ENCODE measurements at places on chromosomes 4 and X.

GRCh38 chr4:169115144-169115896, 105.3 kb upstream of the CBR4 start:
- DNase-seq = no peak

DNA sequence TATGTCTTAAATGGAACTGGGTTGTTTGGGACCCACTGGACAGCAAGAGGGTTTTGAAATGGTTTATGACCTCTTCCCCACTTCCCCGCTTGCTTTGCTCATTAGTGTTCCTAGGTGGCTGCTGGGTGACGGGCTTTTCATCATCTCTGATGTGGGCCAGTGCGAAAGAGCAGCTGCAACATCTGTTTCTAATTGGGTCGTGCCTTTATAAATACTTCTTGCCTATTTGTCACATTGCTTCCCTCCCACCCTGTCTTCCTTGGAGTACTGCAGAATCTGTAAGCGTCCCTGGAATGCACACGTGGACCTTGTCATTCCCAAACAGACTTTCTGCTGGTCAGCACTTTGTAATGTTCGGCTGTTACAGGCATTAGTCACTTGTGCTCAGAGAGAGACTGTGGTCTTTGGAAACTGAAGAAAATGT, 35.2 kb downstream of the SEPTIN11 start:
- no peak for DNase-seq

GRCh38 chrX:10983526-10983925, 127.6 kb upstream of the HCCS start:
- no peak for DNase-seq

DNA sequence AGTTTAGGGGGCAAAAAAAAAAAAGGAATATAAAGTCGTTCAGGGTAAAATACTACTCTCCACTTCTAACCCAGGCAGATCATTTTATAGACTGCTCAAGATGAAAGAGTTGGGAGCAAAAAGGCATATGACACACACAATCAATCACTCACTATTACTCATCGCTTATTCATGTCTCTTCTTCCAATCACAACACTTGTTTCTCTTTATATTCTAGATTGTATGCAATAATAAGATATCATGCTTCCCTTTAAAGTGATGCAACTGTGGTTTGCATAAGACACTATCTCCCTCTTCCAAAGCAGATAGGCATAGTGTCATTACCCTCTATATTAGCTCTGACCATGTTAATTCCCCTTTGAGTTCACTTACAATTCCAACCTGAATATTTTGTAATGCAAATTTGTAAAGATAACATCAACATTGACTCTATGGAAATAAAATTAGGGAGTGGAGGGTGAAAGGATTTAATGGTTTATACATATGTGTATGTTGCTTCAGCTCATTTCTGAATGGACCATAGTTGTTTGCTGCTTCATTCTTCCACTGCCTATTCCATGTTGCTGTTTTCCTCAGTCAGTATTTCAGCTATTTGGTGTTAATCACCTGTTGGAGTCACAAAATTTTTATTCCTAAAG, 154.9 kb upstream of the EPHA5 start:
- no peak for DNase-seq

DNA sequence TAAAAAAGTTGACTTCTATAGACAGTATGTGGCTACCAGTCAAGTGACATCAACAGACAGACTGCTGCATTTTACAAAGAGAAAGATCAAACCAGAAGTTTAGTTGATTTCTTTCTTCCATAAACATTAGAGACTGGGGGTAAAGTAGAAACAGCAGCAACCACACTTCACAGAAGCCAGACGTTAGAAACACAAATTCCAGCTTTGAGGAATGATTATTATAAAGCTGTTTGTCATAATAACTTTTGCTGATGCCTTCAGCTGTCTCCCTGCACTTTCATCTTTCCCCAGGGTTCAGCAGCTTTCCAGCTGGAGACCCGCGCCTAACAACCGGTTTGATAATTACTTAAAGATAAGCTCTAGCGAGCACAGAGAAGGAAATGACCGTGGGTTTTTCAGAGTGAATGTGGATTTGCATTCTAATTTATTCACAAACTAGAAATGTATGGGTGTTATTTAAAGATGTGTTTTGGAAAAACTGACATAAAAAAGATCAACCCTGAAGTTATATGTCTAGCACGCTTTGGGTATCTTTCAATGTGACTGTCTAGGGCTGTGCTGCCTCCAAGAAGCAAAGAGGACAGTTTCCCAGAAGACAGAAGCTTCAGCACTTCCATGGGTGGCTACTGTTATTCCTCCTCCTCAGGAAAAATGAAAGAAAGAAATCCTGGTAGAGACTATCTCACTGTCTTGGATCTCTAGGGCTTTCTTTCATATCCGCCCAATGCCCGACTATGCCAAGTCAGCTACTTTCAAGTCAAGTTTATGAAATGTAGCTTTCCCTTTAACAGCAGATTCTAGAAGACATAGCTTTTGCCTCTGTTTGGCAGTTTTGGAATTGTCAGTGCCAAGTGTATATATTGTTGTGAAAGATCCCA, 15.0 kb upstream of the ENAM start:
- DNase-seq = no peak

GRCh38 chr4:1499465-1499864, 93.2 kb upstream of the NKX1-1 start:
- DNase-seq = no peak

DNA sequence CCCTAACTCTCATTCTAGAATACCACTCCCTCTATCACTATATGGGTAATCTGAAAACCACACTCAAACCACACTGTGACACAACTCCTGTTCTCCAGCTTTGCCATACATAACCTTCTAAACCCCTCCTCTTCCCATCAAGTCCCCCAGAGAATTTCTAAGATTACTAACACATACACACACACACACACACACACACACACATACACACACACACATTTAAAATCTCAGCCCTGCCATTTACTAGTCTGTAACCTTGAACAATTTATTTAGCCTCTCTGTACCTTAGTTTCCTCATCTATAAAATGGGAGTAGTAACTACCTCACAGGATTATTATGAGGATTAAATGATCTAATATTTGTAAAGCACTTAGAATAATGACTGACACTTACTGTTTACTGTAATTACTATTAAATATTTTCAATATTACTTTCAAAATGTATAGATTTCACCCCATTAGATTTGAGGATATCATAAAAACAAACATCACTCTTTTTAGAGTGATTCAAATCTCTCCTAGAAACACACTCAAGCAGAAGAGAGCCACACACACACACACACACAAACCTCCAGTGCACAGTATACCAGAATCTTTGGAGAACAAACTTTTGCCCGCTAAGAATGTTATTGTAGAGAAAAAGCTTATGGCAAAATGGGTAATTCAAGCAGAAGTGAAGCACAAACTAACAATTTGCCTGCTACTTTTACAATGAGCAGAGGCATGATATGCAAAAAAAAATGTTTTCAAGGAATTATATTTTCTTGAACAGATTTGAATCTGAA, 3.8 kb downstream of the ANKRD50 start:
- DNase-seq = no peak

GRCh38 chr4:78179196-78179595, 122.1 kb downstream of the FRAS1 start:
- no peak for DNase-seq

- no peak for DNase-seq
These were observed 179.9 kb downstream of the GABRG1 start for GRCh38 chr4:45944000-45944399.

- no peak for DNase-seq
These were observed 4.7 kb downstream of the STOX2 start for GRCh38 chr4:183909801-183910200.

DNA sequence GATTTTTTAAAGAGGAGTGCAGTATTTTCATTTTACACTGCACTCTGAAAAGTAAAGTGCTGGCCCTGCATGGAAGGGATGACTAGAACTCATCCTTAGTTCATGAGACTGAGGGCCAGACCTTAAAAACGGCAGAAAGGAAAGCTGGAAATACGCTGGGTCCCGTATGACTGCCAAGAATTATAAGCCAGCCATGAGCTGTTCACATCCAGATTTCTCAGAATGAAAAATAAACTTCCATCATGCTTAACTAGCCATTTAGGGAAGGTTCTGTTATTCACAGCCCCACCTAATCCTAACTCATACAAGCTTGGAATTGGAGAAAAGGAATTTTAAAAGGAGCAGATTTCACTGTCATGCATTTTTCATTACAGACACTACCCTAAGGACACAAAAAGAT, 894.4 kb downstream of the FAT4 start:
- DNase-seq = no peak

- no peak for DNase-seq
These were observed 1.7 kb upstream of the IL3RA start for GRCh38 chrX:1334854-1335253.

DNA sequence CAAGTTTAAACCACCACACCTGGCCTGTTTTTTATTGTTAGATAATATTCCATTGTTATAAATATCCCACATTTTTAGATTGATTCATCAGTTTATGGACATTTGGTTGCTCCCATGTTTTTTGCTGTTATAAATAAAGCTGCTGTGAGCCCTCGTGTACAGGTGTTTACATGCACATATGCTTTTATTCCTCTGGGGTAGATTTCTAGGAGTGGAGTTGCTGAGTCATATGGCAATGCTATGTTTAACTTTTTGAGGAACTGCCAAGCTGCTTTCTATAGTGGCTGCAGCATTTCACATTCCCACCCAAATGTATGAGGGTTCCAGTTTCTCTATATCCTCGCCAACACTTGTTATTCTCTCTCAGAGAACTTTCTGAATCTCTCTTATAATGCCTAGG, 90.5 kb downstream of the TBL1X start:
- no peak for DNase-seq

DNA sequence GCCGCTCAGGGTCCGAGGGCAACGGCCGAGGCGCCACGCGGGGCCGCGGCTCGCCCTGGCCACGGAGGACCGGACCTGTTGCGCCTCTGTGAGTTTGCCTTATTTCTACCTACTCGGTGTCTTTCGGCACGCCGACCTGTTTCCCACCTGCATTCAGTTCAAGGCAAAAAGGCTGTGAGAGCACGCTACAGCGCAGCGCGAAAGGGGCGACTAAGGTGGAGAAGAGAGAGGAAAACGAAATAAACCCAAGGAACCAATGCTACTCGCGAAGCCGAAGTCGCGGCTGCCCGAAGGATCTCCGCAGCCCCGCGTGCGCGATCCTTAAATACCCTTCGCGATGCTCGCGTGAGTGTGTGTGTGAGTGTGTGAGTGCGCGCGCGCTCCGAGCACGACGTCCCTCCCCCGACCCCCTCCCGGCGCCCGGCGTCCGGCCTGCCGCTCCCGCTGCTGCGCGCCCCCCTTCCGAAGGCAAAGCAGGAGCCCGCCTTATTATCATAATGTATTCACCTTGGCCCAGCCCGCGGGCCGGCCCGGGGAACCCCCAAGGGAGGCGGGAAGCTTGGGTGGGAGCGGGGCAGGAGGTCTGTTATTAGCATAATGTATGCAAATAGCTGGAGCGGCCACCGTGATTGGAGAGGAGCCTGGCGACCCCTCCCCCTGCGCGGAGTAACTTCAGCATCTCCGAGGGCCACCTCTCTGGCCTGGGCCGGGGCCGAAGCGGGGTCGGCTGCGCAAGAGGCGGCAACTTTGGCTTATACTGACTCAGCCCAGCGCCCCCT, at the start of gene COL25A1:
TSS of gene COL25A1 (minus strand) at position 298 of the 779 bp plus-strand sequence.
- DNase-seq = peak; percentile 49

GRCh38 chr4:4857809-4858508, 1.5 kb upstream of the MSX1 start:
- DNase-seq = no peak

GRCh38 chr4:141503260-141503659, 133.1 kb upstream of the IL15 start:
- no peak for DNase-seq

- no peak for DNase-seq
These were observed 67.1 kb upstream of the GUCY1A1 start for GRCh38 chr4:155599596-155599995.

GRCh38 chr4:3340700-3341083, 47.9 kb downstream of the RGS12 start:
- peak; percentile 2 for DNase-seq

DNA sequence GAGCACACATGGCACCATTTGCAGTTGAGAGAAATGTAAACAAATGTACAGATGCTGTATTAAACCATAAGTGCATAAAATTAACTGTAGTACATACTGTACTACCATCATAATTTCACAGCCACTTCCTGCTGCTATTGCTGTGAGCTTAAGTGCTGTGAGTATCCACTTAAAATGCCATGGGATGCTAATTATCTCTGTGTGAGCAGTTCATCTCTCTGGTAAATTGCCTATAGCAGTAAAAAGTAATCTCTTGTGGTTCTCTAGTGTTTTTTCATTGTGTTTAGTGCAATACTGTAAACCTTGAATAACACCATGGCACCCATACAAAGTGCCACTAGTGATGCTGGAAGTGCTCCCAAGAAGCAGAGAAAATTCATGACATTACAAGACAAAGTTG, 9.9 kb upstream of the SCOC start:
- DNase-seq = peak; percentile 88

DNA sequence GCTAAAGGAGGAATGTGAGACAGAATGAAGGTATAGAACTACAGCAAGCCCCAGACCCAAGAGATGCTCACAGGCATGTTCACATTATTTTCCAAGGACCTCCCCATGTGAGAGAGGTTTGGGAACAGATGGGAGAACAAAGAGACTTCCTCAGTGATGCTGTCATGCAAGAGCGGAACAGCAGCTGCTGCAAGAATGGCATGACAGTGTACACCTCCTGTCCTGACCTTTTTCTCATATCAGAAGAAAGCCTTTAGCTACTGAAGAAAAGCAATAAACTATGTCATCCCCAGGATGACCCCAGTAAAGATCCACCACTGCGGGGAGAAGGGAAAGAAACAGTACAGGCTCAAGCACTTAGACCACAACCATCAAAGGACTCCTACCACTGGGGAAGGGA, 7.2 kb downstream of the PRDM5 start:
- DNase-seq = no peak

DNA sequence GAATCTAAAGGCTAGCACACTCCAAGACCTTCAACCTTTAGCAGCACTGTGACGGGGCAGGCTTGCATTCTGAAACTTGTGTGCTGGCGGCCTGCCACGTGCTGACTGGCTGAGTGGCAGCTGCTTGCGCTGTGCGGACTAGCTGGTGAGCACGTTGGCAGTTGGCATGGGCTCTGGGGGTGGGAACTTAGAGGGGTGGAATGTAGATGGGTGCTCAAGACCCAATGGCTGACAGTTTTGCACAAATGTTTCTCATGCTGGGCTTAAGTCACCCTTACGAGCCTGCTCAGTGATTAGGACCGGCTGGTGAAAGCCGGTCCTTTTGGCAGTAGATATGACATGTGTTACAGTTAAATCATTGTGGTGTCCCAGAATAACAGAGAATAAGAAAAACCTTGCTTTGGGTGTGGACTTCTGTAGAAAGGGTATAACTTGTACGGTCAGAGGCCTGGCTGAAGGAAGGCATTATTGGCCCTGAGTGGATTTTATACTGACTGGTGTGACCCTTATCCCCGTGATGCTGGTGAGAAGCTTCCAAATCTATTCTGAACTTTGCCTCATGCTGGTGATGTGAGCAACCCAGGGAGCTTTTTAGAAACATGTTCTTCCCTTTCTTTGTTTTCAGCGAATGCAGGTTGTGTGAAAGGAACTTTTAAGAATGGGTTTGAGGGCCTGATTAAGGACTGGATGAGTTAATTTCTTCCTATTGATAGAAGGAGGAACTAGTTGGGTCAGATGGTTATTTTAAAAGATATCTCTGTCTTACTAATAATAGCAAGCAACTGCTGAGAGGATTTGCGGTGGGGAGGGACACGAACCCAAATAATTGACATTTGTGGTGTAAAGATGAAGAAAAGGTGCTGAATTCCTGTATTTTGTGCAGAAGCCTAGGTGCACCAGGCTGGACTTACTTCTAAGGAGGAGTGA, 107.4 kb upstream of the SLC4A4 start:
- no peak for DNase-seq
